Activated T-helper 2 cell treated with anti-CD3 and anti-CD28 coated beads, Interferon-gamma antibody, Interleukin-2, Interleukin-4, amounts not matched to agents 10 μg/mL and 5 μg/mL and 100 μg/mL, durations not matched to agents 14 hours and 24 hours and 36 hours (primary cell): ENCODE measurements at places on chromosomes 5 and 9. TPM values are rescaled to one million over a fixed set of nuclear protein-coding genes. Genes with fewer than 3 reads are reported as not detected.

SLC25A48 gene
- not detected in 2 replicates for total RNA-seq

IER5L gene
- 8.6 and 9.3 TPM in 2 replicates for total RNA-seq

DNA sequence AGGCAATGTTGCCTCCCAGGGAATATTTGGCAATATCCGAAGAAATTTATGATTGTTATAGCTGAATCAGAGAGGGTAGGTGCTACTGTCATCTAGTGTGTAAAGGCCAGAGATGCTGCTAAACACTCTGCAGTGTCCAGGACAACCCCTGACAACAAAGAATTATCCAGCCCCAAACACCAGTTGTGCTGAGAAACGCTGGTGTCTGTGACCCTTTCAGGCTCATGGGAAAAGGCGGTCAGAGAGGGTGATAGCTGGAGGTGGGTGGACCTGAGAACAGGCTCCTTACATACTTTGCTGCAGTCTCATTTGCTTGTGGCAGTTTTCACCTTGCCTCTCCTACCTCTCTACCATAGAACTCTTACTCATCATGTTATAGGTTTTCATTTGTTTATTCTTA is 295.3 kb upstream of the DMRT1 start:
- DNase-seq: no peak

- DNase-seq: no peak
Observed at GRCh38 chr5:27778121-27778520, 739.7 kb upstream of the CDH9 start.

ZSWIM6 gene
- total RNA-seq: 8.9 TPM in 2 replicates

DNA sequence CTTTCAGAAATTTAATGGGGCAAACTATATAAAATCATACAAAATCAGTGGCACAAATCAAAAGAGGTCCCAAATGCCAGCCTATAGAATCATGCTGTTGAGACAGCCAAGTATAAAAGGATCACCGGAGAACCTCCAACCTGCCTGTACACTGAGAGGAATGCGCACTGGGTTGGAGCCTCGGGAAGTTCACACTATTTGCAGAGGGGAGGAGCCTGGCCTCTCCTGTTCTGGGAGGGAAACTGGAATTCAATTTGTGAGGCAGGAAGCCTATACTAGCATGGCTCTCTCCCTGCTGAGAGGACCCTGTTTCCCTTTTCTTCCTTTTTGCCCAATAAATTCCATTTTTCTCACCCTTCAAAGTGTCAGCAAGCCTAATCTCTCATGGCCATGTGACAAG is 406.0 kb downstream of the HINT1 start:
- DNase-seq: no peak

SLC6A7 gene
- not detected in 2 replicates for total RNA-seq

GRCh38 chr9:129415942-129416651 is 204.8 kb downstream of the C9orf50 start:
- no peak for DNase-seq

FABP6 gene
- total RNA-seq: not detected in 2 replicates

DNA sequence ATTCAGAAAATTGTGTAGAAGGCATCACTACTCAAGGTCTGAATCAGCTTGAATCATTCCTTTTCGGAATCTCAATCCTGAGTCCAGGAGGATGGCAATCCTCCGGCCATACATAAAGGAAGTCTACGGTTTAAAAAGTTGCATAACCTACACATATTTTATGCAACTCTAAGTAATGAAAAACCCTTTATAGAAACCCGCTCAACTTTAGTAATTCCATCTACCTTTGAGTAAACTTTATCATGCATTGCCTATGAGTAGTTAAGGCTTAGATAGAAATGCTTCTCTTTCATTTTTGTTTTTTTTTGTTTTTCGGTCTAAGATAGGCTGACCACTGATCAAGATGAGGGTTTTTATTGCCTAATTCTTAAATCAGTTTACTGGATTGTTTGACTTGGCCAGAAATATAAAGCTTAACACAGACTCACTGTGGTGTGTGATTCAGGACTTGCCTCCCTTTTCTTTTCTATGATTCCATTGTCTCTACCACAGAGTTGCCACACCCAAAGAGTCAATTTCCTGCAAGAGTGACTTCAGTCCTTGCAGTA is 85.0 kb downstream of the LURAP1L start:
- no peak for DNase-seq

- no peak for DNase-seq
Observed at GRCh38 chr9:98745470-98745869, 36.7 kb upstream of the GABBR2 start.

DNA sequence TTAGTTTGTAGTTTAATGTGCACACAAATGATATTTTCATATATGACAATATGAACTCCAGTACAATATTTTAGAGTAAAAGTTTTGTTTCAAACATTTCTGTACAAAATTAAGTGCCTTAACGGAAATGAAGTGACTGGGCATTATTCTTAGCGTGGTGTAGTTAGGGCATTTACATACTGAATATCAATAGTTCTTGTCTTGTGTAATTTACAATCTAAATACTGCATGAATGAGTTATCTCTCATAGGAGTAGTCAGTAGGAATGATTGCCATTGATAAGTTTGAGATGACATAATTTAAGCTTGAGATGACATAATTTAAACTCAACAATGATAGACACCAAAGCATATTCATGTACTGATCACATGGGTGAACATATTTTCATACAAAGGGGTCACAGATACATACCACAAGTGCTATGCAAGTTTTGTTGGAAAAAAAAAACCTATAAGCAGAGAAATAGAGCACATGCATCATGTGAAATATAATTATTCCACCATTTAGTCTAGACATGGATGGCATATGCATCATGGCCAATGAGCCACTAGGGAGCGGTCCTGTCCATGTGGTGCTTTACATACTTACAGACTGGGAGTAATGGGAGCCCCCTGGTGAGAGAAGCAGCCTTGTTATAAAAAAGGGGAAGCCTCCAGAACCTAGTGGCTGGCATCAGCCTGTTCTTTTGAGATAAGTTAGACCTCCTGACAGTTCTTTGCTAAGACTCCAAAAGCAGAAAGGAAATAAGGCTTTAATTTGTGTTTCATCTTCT is 1523.9 kb downstream of the MAT2B start:
- no peak for DNase-seq

TAF11L8 gene
- total RNA-seq: not detected in 2 replicates

EFNA5 gene
- 0.32 TPM in 1 of 2 replicates, not detected in the other for total RNA-seq
